Renal cortex interstitium (tissue), 15 donors: ENCODE measurements at places on chromosomes 16 and 17. TPM values are rescaled to one million over a fixed set of nuclear protein-coding genes. Genes with fewer than 3 reads are reported as not detected.

The OR2C1 gene
- polyA plus RNA-seq = 0.59 TPM

The SNX11 gene
- 19.3 TPM for polyA plus RNA-seq

DNA sequence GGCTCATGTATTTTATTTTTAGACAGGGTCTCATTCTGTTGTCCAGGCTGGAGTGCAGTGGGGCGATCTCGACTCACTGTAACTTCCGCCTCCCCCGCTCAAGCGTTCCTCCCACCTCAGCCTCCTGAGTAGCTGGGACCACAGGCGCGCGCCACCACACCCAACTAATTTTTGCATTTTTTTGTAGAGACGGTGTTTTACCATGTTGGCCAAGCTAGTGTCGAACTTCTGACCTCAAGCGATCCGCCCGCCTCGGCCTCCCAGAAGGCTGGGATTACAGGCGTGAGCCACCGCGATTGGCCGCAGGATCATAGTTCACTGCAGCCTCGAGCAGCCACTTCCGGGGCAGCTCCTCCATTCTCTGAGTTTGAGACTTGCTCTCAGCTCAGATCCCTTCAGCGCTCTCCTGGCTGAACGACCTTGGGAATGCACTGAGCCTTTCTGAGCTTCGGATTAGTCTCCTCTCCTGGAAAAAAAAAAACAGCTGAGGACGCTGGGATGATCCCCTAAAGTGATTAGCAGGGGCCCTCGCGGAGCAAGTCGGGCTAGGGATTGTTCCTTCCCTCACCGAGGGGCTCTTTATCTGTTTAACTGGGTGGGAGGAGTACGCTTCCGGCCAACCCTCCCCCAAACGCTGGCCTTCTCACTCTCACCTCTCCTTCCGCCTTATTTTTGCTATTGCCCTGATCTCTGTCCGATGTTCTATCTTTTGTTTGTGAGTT lies 1.1 kb upstream of the PKMYT1 start:
- no peak for DNase-seq

- no peak for DNase-seq
These were observed 11.8 kb upstream of the PECAM1 start for GRCh38 chr17:64402469-64402868.

- DNase-seq = no peak
These were observed 1.6 kb downstream of the MRM1 start for GRCh38 chr17:36602924-36603384.

- DNase-seq = no peak
These were observed 33.1 kb downstream of the CACNG3 start for GRCh38 chr16:24289166-24289700.

GRCh38 chr17:21418446-21419298 lies 42.5 kb downstream of the KCNJ12 start:
- DNase-seq = no peak

DNA sequence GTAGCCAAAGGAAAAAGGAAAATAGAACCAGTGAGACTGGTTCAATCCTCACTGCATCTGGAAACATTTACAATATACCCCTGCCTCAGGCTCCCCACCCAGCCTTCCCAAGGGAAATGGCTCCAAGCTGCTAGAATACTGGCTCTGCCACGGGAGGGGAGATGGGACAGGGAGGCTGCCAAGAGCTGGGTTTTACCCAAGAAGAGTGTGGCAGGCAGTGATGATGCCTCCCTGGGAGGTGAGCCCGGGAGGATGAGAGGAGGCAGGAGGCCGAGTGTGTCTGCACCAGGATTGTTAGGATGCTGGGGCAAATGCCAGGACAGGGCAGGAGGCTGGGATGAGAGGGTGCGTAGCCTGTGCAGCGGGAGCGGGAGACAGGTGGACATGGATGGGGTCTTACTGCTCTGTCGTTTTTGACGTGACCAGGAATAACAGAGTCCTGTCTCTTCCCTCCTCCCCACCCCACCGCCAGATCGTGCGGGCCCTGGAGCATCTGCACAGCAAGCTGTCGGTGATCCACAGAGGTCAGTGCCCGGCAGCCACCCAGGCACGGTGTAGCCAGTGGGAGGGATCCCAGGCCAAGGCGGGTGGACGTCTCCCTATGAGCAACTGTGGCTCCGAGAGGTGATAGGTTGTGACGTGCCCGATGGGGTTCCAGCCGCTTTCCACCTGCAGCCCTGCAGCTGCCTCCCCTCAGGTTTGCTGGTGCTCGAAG lies 18.4 kb downstream of the MAP2K3 start:
- no peak for DNase-seq

GRCh38 chr16:17311333-17312093 lies 159.2 kb downstream of the XYLT1 start:
- DNase-seq = no peak

- DNase-seq = no peak
These were observed 8.5 kb downstream of the ITGA3 start for GRCh38 chr17:50064253-50065001.

DNA sequence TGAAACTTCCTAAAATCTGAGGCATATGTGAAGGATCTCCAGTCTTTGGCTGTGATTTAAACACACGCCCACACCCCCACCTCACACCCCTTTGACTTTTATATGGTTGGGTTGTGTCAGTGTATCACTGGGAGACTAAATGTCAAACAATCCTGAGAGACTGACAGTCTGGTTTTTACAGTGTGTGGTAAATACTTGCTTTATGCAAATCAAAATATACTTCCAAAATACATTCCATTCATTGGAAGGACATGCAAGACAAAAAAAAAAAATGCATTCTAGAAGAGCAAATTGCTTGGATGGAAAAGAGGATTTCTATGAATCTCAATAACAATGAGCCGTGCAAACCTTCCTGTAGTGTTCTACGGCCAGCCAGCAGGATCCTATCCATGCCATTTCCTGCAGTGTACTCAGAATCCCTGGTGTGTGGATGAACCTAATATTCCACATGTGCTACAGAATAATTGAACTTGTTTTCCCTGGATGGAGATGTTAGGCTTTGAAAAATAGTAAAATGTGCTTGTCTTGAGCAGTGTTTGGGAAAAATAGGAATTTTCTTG lies 602.1 kb upstream of the GOT2 start:
- no peak for DNase-seq

DNA sequence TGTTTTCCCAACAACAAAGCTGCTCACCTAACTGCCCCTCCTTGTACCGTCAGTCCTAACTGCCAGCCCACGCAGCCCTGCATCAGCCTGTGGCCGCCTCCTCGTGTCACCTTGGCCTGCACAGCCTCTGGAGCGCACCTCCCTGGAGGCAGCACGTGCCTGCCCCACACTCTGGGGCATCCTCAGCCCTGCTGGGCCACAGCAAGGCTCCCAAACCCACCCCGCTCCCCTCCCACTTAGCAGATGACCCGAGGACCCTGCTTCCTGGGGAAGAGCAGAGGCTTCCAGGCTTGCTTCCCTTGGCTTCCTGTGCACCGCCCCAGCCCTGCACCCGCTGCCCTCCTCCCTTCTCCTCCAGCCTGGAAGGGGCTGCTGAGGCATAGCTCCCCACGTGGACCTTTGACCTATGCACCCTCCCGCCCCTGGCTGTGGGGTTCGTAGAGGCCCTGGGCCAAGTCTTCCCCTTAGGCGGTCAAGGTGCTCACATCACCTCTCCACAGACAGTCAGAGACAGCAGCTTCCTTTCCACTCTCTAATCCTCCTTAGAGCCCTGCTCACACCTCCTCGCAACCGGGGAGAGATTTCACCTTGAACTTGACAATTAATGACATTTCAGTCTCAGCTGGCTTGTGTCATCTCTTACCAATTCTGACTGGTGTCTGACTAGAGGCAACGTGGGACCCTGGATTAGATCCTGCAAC lies 115.0 kb downstream of the MGAT5B start:
- no peak for DNase-seq

DNA sequence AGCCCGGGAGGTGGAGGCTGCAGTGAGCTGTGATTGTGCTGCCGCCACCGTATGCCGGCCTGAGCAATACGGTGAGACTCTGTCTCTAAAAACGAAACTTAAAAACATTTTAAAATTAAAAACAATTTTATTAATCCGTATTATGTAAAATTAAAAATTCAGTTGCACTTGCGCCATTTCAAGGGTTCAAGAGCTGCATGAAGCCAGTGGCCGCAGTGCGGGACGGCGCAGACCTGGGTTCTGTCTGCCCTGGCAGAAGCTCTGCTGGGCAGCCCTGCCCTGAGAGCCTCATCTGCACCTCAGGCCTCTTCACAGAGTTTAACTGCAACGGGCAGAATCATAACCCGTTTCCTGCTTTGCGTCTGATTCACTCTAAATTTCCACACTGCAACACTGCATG lies 31.7 kb downstream of the TBC1D16 start:
- no peak for DNase-seq

DNA sequence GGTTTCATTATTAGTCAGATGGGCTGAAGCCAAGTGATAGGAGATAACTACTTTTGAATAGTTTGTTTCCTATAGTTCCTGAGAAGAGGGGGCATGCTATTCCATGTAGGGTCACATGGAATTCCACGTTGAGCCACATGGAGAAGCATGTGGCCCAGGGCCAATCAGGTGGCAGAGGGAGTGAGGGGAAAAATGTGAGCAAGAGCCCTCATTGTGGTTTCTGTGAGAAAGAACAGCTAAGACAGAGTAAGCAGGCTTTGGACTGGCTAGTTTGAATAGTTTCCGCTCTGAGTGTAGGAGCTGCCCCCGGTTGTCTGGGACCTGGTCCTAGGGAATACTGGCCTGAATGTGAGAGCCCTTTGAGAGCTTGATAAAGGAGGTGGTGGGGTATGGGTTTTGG lies 69.9 kb upstream of the CNTNAP4 start:
- no peak for DNase-seq
